ENCODE measurements at places on chromosomes 4 and X.

DNA sequence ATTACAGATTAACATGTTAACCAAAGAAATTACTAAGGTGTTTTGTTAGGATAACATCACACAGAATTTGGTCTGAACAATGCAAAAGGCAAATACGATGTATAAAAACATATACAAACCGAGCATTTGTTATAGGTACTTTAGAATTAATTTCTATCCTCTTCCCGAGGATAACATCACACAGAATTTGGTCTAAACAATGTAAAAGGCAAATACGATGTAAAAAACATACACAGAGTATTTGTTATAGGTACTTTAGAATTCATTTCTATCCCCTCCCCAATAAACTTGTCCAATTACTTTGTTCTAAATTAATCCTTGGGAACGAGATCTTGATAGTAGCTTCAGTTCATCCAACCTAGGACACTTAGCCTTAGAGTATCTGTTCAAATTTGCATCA, 7.6 kb downstream of the HNRNPDL start:
- no peak for DNase-seq

GRCh38 chr4:36189511-36190226, 54.6 kb downstream of the ARAP2 start:
- no peak for DNase-seq

DNA sequence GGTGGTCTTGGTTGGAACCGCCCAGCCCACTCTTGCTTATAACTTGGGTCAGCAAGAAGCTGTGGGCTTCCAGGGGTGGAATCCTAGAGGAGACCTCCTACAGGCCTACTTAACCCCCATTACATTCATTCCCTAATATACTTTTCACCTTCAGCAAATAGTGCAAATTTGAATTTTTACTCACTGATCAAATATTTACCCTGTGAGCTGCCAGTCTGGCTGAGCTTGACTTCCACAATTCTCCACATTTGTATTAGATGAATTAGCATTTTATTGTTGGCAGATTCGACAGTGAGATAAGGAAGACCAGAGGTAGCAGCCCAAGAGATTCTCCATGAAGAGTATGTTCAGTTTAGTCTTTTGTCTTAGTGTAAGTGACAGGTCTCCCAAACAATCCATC, 199.6 kb downstream of the BCOR start:
- no peak for DNase-seq

- peak; percentile 23 for DNase-seq
Measured at GRCh38 chrX:101415180-101416145, 7.4 kb downstream of the HNRNPH2 start.

DNA sequence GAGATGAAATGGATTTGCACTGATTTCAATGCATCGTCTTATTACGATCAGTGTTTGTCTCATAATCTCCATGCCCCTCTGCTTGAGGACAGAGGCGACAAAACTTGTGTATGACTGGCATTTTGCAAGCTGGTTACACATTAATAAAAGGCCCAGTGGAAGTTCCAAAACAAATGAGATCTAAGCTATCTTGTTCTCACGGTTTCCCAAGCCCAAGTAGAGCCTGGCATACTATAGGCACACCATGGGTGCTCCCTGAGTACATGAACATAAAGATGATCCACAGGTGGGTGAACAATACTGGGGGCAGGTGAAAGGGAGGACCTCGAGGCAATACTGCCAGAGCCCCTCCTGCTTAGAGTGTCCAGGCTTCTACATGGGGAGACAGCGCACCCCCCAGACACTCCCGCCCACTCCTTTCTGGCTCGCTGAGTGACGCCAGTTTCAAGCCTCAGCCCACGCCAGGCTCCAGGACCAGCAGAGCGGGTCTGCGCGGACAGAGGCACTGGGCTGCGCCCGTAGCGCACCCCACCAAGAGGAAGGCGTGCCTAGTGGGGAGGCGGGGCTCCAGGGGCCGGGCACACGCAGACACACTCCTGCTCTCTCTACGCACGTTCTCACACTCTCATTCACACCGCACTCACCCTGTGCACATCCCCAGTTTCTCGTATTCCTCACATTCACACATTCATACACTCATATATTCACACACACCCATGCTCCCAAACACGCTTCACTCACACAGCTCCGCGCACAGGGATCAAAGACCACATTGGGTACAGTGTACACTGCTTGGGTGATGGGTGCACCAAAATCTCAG, 8.9 kb upstream of the GSX2 start:
- no peak for DNase-seq
